NCI-H446 treated with DMSO at 0.1 percent for 48 hours (cell line): ENCODE measurements at places on chromosomes 12 and 14.

DNA sequence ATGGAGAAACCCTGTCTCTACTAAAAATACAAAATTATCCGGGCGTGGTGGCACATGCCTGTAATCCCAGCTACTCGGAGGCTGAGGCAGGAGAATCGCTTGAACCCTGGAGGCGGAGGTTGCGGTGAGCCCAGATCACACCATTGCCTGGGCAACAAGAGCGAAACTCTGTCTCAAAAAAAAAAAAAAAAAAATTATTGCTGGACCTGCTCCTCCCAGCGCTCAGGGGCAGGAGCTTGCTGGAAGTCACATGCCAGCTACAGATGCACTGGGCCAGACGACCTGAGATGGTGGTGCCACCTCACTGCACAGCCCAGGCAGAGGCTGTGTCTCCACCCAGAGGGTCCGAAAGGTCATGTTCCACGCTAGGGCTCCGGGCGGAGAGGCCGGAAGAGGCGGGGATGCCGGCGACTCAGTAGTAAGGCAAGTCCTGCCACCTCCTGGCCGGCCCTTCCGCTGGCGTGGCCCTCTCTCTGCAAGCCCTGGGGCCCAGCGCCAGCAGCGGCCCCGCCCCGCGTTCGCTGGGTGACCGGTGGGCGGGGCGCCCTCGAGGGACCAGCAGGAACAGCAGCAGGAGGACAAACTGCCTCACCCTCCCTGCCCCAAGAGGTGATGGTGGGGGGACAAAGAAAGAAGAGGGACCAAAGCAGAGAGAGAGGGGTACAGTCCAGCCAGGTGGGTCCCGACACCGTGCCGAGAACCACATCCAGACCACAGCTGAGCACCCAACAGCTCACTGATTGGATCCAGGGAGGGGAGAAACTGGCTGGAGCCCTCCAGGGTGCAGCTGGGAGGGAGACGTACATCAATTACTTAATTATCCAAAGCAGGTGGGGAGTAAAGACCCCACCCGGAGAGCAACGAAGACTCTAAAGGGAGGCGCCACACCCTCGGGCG, 3.6 kb upstream of the RHOF start:
- DNase-seq = no peak

DNA sequence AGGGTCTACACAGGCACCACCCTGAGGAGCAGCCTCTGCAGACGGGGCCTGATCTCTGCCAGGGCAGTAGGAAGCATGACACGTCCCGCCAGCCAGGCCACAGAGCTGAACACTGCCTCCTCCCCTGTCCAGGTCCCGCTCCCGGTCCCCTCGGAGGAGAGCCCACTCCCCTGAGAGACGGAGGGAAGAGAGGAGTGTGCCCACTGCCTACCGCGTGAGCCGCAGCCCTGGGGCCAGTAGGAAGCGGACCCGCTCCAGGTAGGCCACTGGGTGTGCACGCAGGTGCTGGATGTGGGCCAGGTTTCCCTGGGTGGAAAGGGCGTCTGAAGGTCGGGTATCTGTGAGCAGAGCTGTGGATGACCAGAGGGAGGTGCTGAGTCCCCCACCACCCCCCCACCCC, 41.9 kb upstream of the MMP17 start:
- DNase-seq = no peak

- no peak for DNase-seq
These were observed 60.8 kb downstream of the R3HDM2 start for GRCh38 chr12:57370072-57370471.

GRCh38 chr12:82414044-82414443, 55.7 kb downstream of the METTL25 start:
- no peak for DNase-seq

DNA sequence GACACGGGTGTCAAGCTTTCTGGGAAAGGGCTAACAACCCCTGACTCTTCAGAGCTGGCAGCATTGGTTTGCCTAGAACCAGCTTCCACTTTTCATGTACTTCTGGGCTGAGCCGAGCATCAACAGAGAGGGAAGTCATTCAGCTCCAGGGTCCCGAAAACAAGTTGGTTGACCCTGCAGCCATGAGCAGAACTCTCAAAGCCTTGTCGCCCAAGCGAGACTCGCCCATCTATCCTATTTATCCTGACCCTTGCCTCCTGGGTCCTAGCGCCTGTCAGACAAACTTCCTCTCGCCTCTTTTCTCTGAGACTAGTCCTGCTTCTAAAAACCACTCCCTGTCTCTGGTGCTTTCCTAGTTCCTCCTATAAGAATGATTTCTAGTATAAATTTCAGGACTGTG, 47.9 kb downstream of the ASCL4 start:
- DNase-seq = no peak

GRCh38 chr14:95182379-95182778, 25.1 kb upstream of the DICER1 start:
- DNase-seq = no peak

- no peak for DNase-seq
These were observed 144.6 kb downstream of the TTC7B start for GRCh38 chr14:90671382-90672234.

- no peak for DNase-seq
These were observed at the start of gene ADGRD1 for GRCh38 chr12:130953771-130954543. ADGRD1 (plus strand) TSS chr12:130953907; CDS start chr12:130954466, 559 bp downstream.

GRCh38 chr14:96105926-96106441, 66.8 kb downstream of the C14orf132 start:
- no peak for DNase-seq

DNA sequence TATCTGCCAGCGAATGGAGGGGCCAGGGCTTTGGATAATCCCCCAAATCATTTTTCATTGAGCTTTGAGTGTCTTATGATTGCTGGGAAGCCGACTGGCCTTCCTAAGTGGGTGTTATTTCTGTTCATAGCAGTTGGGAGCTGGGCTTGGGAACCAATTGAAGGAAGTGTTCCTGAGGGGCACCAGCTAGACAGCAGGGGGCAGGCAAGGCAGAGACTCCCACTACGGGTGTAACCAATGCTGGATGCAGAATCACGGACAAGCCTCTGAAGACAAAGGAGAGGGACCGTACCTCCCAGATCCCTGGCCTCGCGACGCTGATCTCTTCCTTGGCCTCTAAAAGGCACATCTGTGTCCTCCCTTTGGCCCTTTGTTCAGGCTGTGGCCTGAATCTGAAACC, 149.0 kb upstream of the PRMT8 start:
- no peak for DNase-seq

- DNase-seq = no peak
These were observed 234.1 kb upstream of the PLXNC1 start for GRCh38 chr12:93914281-93914680.

DNA sequence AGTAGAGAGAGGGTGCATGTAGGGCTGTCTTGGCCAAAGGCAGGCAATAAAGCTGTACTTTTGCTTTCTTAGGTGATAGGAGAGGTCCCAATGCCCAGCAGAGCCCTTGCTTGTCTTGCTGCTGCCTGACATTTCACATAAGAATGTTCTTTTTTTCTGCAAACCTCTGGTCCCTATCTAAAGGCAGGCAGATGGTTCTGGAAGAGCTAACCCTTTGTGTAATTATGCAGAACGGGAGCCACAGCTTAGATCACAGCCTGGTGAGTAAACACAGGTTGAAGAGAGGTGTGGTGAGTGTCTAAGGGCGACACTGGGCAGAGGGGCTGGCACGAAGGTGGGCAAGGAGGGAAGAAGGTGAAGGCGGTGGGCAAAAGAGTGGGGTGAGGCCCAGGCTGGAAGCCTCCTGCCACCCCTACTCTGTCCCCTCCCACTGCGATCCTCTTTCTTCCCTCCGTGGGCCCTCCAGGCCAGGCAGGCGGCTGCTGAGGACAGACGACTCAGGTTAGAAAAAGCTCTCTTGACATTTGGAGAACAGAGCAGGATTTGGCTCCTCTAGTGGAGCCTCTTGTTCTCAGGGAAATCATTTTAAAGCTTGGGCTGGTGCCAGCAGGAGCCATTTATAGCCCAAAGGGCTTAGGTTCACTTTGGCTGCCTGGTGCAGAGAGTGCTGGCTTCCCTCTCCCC, 42.8 kb downstream of the PRMT8 start:
- DNase-seq = no peak

DNA sequence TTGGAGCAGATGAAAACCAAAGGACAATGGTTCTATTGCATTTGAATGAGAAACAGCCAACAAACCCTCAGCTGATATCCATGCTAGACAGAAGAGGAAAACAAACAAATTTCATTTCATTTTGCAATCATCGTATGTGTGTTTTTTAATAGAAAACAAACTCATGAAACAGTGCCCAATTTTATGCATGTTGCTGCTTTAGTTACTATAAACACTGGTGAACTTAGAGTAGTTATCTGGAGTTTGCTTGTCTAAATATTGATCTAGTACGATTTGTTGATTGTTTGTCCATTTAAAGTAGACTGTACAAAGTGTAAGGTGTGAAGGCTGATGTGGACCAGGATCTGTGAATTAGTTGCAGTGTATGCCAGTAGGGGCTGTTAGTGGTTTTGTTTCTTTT, 166.6 kb downstream of the KITLG start:
- DNase-seq = no peak

- DNase-seq = no peak
These were observed 29.6 kb downstream of the CCDC92 start for GRCh38 chr12:123942911-123943648.

DNA sequence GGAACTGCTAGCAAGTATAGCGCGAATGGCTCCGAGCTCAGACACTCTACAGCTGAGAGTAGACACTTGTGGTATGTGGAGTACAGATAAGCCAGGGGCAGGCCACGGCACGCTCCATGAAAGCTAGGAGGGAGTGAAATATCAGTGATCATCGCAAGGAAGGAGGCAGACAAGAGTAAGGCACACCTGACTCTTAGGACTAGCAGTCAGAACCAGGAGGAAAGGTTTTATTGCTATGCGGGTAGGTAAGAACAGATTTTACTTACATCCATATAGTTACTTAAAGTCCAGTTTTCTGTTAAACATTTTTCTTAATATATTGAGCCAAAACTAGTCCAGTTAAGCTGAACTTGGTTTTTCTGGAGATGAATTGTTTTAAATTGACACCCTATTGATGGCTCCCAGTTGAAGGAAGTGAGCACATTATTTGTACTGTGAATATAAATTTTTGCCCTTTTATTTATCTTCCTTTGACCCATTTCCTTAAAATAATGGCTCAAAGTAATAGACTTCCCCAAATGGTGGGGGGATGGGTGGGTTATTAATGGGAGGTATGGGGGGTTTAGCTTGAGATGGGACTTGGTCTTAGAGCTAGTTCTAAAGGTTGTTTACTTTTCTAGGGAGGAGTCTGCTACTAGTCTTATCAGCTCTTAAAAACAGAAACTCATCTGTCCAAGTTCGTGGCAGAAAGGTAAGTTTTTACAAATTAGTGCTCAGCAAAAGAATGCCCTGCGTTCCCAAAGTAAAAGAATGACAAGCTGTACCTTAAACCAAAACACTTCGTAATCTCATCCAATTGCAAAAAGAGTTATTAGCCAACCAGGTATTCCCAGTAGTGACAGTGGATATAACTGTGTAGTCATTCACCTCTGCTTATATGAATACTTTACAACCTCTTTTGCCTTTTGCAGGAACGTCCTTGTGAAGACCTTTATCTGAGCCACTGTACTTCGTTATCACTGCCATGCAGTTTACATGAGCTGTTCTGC, 5.8 kb downstream of the HNRNPA1 start:
- DNase-seq = no peak

- no peak for DNase-seq
These were observed 22.8 kb upstream of the IGF1 start for GRCh38 chr12:102503056-102503681.

DNA sequence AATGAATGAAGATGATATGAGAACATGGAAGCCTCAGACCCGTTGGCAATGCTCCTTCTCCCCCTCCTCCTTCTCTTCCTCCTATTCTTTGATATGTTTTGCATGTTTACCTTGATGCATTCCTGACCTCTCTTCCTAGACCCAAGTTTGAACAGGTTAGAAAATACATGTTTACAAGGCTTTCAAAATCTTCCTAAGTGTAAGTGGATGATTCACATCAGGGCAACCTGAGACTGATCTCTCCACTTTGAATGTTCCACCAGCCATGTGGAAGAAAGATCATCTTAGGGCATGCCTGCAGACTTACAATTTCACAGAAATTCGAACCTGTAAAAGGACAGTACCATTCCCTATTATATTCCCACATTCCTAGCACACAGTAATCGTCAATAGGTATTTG, 18.0 kb upstream of the LDHB start:
- no peak for DNase-seq

DNA sequence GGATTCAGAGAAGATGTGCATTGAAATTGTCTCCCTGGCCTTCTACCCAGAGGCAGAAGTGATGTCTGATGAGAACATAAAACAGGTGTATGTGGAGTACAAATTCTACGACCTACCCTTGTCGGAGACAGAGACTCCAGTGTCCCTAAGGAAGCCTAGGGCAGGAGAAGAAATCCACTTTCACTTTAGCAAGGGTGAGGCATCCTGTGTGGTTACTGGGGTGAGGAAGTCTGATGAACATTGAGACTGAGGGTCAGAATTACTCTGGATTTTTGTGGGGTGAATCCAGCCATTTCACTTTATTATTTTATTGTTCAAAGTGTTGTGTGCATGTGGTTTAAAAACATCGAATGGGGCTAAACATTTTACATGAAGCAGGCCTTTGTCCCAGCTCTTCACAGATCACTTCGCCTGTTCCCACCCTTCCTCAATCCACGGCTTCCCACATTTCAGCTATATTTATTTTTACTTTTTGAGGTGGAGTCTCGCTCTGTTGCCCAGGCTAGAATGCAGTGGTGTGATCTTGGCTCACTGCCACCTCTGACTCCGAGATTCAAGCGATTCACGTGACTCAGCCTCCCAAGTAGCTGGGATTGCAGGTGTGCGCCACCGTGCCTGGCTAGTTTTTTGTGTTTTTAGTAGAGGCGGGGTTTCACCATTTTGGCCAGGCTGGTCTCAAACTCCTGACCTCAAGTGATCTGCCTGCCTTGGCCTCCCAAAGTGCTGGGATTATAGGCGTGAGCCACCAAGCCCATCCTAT, 40.6 kb downstream of the SUPT16H start:
- no peak for DNase-seq

DNA sequence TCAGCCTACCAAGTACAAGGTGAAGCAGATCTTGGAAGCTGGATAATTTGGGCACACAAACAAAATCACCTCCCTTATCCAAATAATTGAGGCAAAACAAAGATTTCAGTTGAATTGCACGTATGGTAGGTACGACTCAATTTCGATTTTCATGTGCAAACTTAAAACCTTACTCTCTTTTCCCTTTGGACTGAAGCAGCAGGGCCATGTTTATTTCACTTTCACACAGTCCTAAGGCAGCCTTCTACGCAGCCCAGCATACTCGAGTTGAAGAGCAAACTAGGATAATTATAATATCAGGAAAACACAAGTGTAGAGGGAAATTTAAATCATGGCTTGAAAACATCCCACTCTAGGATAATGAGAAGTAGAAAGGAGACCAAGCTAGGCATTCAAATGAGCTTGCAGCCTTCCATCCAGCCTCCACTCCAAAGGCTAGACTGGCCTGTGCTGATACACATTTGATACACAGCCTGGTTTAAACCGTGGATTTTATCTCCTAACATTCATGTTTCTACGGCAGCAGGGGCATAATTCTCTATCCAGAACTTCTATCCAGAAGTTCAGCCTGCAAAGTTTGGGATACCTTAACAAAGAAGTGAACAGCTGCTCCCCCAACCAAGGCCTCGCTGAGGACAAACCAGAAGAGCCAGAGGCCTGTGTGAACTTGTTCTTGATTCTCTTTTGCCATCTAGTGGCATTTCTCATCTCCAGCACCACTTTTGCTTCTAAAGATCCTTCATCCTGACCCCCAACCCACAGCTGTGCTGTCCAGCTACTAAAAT, 2.4 kb upstream of the RNASE7 start:
- peak; percentile 4 for DNase-seq
